ENCODE measurements at places on chromosomes 1 and 21.

DNA sequence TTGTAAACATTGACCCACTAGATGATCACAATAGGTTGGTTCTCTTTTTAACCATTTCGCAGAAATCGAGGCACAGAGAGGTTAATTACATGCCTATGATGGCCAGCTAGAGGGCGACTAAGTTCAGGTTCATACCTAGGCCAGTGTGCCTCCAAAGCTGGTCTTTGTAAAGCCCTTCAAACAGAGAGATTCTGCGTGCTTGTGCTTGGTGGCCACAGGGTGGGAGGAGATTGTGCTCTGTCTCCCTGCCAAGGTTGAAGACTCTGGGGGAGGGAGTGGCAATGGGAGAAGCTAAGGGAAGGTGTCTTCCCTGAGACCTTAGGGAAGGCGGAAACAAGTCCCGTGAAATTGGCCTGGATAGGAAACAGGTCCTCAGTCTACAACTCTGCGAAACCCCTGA lies 59.1 kb upstream of the RBM15 start:
- peak; percentile 26 for DNase-seq

DNA sequence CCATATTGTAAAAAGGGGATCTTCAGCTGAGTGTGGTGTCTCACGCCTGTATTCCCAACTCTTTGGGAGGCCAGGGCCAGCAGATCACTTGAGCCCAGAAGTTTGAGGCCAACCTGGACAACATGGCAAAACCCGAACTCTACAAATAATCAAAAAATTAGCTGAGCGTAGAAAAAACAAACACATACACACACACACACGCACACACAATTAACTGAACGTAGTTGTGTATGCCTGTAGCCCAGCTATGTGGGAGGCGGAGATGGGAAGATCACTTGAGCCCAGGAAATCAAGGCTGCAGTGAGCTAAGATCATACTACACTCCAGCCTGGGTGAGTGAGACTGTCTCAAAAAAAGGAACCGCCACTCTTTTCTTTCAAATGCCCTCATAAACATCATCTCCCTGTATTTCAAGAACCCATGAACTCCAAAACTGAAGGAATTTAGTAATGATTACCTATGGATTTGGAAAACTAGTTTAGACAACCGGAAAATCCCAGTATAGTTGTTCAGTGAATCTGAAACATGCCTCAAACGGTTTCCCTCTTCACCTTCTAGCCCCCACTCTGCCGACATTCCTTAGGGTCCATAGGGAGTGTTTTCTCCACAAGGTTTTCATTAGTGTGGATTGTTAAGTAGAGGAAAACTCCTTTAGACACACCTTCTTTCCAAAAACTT lies 4.5 kb downstream of the TXNIP start:
- no peak for DNase-seq

DNA sequence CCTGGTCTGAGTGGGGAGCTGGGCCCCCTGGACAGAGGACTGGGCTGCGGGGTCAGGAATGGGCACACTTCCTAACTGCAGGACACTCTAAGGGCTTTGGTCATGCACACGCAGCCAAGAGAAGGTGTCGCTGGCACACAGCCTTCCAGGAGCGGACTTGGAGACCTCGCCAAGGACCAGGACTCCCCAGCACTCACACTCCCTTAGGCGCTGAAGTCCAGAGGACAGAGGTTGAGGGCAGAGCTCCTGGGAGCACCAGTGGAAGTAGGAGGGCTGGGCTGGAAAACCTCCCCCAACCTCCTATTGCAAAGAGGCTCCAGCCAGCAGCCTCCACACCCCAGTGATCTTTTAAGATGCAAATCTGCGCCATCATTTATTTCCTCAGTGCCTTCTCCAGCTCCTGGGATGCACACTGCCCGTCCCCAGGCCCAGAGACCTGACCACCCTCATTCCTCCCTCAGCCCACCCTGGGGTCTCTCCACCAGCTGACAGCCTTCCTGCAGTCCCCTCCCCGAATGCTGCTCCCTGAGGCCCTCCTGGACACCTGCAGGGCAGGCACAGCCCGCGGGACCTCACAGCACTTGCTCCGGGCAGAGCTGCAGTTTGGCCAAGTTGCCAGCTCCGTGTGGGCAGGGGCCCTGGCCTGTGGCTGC lies 3.0 kb downstream of the TSPEAR start:
- no peak for DNase-seq

GRCh38 chr1:203073469-203073868 lies 12.3 kb downstream of the MYOG start:
- DNase-seq = no peak

DNA sequence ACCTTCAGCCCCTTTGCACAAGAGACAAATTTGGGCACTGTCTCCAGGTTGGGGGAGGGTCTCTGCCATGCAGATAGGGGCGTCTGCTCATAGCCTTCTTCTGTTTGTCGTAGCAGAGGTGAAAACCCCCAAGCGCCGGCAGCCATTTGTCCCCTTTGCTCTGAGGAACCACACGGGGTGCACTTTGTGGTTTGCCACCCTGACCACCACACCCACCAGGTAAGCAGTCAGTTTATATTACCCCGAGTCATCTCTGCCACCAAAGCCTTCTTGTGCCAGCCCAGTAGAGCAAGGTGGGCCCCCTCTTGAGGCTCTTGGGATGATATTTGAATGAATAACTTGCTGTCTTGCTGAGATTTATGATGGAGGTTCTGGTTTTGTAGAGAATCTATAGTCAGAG lies 111.8 kb downstream of the VPS13D start:
- DNase-seq = no peak

GRCh38 chr1:246106342-246106763 lies 400.7 kb downstream of the SMYD3 start:
- DNase-seq = no peak

DNA sequence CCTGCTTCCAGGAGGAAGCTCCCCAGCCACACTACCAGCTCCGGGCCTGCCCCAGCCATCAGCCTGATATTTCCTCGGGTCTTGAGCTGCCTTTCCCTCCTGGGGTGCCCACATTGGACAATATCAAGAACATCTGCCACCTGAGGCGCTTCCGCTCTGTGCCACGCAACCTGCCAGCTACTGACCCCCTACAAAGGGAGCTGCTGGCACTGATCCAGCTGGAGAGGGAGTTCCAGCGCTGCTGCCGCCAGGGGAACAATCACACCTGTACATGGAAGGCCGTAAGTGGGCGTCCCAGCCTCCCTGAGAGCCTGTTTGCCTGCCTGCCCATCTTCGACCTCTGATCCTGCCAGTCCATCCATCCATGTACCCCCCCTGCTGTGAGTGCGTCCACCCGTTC lies 3.6 kb downstream of the ECM1 start:
- peak; percentile 73 for DNase-seq

GRCh38 chr1:43172527-43172972 lies 420 bp downstream of the CFAP57 start:
- peak; percentile 100 for DNase-seq

- peak; percentile 31 for DNase-seq
Observed at GRCh38 chr1:24930260-24931145, at the start of gene RUNX3. TSS of gene RUNX3 (minus strand) at chr1:24930276. CDS start at chr1:24929868, 408 bp downstream.

DNA sequence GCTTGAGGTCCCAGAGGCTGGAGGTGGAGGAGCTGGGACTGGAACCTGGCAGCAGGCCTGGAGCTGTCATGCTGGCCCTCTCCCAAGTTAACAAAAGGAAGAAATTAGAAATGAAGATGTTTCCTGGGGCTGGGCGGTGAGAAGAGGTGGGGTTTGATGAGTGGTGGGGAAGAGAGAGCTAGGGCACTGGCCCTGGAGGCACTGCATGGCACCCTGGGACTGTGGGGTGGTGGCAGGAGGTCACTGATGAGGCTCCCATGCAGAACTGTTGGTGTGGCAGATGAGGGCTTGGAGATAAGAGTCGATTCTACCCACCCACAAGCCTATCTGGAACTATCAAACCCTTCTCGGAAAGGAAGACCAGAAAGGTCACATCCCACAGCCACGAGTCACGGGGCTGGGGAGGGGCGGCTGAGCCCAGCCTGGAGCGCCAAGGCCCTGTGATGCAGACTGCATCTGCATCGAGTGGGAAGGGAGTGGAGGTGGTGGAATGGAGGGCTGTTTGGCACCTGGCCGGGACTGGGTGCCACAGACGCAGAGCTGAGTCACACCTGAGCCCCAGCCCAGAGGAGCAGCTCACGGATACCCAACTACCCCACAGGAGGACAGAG lies 29.4 kb downstream of the MRPL37 start:
- DNase-seq = no peak

DNA sequence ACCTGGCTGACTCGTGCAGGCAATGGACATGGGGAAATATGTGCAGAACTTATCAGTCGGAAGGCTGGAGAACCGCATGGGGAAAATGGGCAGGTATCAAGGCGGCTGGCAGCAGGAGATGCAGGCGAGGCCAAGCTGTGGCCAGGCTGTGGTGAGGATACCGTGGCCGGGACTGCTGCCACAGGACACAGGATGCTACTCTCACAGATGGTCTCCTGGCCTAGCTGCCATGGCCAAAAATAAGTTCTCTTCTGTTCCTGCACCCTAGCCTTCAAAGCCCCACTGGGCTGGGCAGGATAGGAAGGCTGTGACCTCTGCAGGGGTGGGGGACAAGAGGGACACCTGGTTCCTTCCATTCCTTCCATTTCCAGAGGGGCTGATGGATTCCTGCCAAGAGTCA lies 26.4 kb downstream of the TEX35 start:
- no peak for DNase-seq

GRCh38 chr1:92691925-92692324 lies 93.0 kb downstream of the EVI5 start:
- DNase-seq = no peak

GRCh38 chr1:6884652-6885153 lies 99.4 kb downstream of the CAMTA1 start:
- DNase-seq = no peak

GRCh38 chr1:26278724-26279455 lies 996 bp upstream of the SH3BGRL3 start:
- no peak for DNase-seq

GRCh38 chr1:233744779-233745513 lies 131.0 kb downstream of the KCNK1 start:
- no peak for DNase-seq

Measured in NCI-H510A treated with DMSO at 0.1 percent for 48 hours (cell line).